Urinary bladder (tissue), 4 donors: ENCODE measurements at places on chromosomes 6 and 20.

DNA sequence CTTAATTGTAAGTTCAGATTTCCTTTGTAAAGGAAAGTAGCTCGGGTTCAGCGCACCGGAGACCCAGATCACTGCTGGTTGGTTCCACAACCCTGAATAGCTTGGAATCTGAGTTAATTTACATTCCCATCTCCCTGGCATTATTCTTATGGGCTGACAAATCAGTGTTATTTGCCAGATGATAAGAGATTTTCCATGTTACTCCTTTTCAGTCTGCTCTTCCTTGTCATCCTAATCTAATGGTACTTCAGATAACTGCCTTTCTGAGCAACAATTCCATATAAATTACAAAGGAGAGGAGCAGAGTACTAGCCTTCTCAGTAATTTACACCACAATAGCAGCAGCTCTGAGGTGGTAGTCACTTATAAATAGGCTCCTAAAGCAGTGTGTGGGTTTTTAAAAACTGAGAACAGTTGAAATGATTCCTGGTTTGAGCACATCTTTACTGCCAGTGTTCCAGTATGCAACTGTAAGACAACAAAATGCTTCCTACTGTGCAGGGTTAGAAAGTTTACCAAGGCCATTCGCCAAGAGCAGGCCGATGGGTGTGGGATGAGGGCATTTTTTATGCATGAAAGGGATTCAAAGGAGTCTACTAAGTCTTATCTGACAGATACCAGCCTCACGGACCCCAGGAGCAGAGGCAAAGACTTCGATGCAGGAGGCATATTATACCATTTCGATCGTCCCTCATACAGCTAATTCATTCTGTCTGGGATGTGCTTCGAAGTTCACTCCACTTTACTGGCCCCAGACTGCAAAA is 89.7 kb downstream of the NDUFAF5 start:
- DNase-seq = no peak

GRCh38 chr20:2133318-2134183 is 31.9 kb downstream of the STK35 start:
- DNase-seq = no peak

DNA sequence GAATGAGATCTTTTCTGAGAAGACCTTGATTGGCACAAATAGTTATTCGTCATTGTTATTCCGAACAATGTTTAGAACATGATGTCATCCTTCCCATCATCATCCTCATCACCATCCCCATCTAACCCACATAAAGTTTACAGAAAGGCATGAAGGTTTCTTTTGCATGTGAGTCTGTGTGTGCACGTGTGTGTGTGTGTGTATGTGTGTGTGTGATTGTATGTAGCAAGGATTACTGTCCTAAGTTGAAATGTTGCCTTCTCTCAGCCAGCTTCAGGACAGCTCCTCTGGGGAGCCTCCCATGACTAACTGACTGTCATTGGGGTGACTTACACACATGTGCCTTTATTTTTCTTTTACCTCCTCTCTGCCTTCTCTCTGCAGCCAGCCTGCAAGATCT is 113.5 kb downstream of the SLC22A3 start:
- no peak for DNase-seq

GRCh38 chr20:47991875-47992488 is 206.7 kb upstream of the SULF2 start:
- no peak for DNase-seq

GRCh38 chr6:81148751-81149150 is 603.7 kb downstream of the TENT5A start:
- DNase-seq = no peak

DNA sequence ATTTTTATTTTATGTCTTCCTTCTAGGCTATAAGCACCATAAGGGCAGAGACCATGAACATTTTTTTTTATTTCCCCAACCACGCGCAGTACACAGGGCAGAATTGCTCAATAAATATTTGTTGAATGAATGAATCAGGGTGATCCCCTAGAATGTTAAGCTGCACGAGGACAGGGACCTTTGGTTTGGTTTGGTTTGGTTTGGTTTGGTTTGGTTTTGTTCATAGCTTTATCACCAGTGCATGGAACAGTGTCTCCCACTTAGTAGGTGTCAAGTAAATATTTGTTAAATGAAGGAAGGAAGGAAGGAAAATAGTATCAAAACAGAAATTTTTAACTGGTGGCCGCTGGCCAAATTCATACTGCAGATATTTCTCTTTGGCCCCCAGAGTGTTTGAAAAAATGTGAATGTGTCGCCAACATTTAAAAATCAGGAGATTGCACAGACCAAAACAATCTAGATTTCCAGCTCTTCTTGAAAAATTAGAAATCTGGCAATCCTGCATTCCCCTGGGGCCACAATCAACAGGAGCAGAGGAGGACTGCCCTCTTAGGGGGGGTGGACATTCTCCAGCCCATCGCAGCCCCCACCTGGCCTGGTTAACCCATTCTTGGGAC is 205.3 kb downstream of the EYA2 start:
- DNase-seq = no peak

DNA sequence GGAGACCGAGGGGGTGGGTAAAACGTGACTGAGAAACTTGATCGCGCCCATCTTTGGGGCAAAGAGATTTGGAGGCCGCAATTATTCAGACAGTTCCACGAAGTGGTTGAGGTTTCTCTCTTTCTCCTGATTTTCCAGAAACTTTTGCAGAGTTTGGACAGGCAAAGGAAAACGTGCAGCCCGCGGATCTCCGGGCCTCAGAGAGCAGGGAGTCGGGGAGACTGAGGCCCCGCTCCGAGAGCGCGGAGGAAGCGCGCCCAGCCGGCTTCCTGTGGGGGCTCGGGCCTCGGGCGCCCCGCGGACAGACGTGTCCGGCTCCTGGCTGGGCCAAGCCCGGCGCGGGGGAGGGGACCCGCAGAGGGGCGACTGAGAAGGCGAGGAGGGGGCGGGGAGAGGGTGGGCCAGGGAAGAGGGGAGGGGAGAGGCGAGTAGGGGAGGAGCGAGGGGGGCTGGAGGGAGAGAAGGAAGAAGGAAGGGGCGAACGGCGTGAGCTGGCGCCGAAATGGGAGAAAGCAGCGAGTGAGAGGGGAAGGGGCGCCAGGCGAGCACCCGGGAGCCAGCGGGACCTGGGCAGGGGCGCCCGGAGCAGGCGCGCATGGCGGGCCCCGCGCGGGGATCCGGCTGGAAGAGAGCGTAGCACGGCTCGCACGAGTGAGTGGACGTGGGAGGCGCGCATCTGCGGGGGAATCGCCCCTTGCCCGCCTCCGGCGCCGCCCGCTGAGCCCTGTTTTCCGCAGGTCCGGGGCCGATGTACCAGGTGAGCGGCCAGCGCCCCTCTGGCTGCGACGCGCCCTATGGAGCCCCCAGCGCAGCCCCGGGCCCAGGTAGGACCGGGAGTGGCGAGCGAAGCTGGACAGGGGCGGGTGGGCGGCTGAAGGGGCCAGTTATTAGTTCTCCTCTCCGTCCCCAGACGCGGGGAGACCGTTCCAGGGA is at the start of gene MDFI:
MDFI (plus strand) TSS at position 467 of the 933 bp plus-strand sequence; CDS start at position 749, 282 bp downstream.
- DNase-seq = no peak

DNA sequence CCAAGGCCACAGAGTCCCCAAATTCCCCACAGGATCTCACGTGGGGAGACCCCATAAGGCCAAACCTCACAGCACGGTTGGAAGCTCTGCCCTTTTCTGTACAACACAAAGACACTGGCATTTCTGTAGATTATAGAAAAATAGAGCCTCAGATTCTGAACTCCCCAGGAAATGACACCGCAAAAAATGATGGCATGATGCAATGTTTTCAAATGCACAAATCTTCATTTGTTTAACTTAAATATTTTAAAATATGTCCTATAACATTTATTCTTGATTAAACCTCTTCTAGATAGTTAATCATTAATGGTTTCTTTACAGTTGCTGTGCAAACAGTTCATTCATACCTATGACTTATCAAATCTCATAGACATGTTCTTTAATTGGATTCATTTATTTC is 33.8 kb downstream of the SIM1 start:
- DNase-seq = no peak

- DNase-seq = no peak
These were observed 43.6 kb downstream of the AFDN start for GRCh38 chr6:167870321-167870720.

GRCh38 chr6:56003616-56004015 is 128.2 kb upstream of the BMP5 start:
- DNase-seq = no peak

DNA sequence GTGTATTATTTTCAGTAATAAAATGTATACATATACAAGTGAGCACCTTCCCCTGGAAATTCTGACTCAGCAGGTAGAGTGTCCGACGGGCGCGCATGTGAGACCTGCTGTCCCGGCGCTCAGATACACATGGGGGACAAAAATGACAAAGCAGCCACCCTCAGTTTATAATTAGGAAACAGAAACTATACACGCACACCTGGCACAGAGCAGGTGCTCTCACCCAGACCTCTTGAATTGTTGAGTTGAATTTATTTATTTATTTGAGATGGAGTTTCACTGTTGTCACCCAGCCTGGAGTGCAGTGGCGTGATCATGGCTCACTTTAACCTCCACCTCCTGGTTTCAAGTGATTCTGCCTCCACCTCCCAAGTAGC is 180.4 kb downstream of the ZDHHC14 start:
- no peak for DNase-seq

- no peak for DNase-seq
These were observed 275.9 kb upstream of the EXOC2 start for GRCh38 chr6:968791-969190.

GRCh38 chr20:35333606-35334005 is 41.4 kb upstream of the FAM83C start:
- DNase-seq = no peak

DNA sequence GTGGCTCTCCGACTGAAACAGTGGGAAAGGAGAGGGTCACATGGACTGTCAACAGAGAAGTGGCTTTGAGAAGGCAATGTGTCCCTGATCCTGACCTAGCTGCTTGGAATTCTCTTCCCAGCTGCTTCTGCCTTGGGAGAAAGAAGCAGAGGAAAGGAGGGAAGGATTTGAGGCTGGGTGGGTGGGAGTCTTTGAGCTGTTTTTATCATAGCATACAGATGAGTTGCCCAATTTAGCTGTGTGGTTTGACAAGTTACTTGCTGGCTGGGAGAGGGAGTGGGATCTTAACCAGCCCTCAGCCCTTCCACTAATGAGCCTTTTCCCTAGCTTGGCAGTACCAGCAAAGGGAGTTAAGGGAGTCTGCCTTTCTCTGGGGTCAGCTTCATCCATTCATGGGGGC is 51.1 kb upstream of the MYL9 start:
- DNase-seq = no peak

DNA sequence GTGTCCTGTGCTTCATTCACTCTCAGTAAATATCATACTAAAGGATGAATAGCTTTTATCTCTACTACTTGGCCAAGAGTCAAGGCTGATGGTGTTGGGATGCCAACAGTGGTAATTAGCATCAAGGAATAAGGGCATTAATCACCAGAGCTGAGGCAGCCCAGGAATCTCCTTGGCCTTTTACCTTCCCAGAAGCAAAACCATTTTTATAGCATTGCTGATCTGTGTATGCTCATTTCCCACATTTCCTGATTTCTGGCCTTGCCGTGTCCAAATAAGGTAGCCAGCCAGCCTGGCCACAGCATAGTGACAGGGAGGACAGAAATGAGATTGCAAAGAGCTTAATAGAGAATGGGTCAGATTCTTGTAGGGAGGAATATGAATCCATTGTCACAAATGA is 76.7 kb upstream of the FOXO3 start:
- DNase-seq = no peak

DNA sequence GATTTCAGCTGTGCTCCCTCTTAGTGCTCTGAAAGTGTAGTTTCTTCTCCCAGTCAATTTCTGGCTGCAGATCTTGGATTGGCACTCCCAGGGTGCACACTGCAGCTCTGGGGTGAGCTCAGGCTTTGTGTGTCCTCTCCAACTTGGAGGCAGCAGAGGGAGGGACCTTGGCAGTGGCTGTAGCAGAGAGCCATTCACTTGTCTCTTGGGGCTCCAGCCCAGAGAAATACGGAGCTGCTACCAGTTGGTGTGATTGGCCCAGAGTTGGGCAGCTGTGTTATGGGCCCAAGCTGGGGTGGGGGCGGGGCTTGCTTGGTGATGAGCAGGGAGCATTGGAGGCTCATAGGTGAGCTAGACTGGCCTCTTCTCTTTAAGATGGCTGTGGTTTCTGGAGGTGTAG is 65.9 kb downstream of the KLHL32 start:
- DNase-seq = no peak

GRCh38 chr20:24605937-24606455 is 136.6 kb downstream of the SYNDIG1 start:
- DNase-seq = no peak
